ENCODE measurements at places on chromosomes 5 and 9. TPM values are rescaled to one million over a fixed set of nuclear protein-coding genes. Genes with fewer than 3 reads are reported as not detected.
A peak's percentile ranks its signal among the peaks of the same experiment; 100 is the strongest.

Gene IFNA2
- not detected for total RNA-seq

Gene CLIC3
- total RNA-seq = 0.29 TPM

Gene MARCHF11
- total RNA-seq = not detected

Gene FBLL1
- total RNA-seq = 0.39 TPM

Gene INIP
- total RNA-seq = 20.0 TPM

Gene ANKRD20A1
- total RNA-seq = 0.58 TPM

Gene ZNF454
- total RNA-seq = 1.3 TPM

Gene MTRR
- 12.5 TPM for total RNA-seq

Gene IFNA10
- total RNA-seq = not detected

Gene COX7C
- total RNA-seq = 508 TPM

Gene PCDHGC4
- total RNA-seq = 2.5 TPM

Gene EDIL3
- 29.7 TPM for total RNA-seq

Gene GALNT12
- total RNA-seq = 0.99 TPM

Gene PCDHA7
- 0.05 TPM for total RNA-seq

- no peak for DNase-seq
Measured at GRCh38 chr9:136578915-136579649, 33.2 kb upstream of the NOTCH1 start.

DNA sequence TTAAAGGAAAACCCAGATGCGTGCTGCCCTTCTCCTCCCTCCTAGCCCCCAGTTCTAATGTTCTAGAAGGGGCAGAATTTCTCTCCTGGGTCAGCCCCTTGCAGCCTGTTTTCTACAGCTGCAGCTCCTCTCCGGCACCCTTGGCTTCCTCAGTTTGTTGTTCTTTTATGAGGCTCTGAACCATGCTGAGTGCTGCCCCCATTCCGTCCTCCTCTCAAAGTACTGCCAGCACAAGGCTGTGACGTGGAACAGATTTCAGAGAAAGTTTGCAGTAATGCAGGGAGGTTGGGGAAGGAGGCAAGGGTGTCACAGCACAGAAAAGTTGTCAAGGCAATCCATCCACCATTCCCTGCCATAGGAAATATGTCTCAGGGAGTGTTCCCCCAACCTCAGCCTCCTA lies 63.3 kb downstream of the RGS3 start:
- DNase-seq = no peak

- DNase-seq = no peak
Measured at GRCh38 chr5:153168241-153168640, 322.2 kb upstream of the GRIA1 start.

DNA sequence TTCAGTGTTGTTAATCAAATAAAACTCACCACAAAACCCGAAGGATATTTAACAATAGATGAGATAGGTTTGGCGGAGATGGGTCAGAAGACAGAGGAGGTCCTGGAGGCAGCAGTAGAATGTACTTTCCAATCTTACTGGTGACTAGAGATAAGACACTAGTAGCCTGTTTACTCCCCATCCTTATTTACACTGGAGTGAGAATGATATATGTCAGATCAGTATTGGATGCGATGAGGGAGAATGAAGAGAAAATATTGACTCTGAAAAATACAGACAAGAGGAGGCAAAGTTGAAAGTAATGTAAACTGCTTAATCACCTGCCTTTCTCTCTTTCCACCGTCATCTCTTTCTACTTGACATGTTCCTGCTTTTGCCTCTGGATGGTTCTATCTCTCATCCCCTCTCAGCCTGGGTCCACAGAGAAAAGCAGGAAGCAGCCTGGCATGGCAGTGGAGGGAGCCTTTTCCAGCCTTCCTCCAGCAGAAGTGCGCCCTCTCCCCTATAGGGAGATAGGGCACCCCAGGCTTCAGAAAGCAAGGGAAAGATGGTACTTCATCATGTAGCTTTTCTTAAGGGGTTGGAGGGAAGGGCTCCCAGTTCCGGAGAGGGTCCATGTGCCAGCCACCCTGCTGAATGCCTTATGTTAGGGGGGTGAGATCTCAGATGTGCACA lies 11.1 kb downstream of the PALM2AKAP2 start:
- no peak for DNase-seq

- no peak for DNase-seq
Measured at GRCh38 chr5:178870411-178870810, 10.7 kb downstream of the ZNF354B start.

DNA sequence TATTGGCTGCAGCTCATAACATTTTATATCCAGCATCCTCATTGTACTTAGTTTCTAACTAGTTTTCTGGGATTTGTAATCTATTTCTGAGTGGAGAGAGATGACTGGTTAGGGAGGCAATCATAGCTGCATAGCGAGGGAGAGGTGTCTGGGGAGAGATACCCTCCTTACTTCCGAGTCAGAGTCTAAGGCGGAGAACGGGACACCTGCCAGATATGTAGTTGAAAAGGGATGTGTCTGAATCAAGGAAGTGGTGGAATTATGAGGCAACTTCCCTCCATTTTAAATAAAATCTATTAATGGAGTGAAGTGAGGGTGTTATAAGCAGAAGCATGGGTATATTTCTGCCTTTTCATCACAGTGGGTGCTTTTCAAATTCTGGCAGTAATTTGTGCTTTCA lies 126.5 kb downstream of the MAST4 start:
- DNase-seq = no peak

- DNase-seq = no peak
Measured at GRCh38 chr5:170327168-170327567, 29.6 kb upstream of the LCP2 start.

- no peak for DNase-seq
Measured at GRCh38 chr9:100284247-100284646, 68.5 kb downstream of the TEX10 start.

DNA sequence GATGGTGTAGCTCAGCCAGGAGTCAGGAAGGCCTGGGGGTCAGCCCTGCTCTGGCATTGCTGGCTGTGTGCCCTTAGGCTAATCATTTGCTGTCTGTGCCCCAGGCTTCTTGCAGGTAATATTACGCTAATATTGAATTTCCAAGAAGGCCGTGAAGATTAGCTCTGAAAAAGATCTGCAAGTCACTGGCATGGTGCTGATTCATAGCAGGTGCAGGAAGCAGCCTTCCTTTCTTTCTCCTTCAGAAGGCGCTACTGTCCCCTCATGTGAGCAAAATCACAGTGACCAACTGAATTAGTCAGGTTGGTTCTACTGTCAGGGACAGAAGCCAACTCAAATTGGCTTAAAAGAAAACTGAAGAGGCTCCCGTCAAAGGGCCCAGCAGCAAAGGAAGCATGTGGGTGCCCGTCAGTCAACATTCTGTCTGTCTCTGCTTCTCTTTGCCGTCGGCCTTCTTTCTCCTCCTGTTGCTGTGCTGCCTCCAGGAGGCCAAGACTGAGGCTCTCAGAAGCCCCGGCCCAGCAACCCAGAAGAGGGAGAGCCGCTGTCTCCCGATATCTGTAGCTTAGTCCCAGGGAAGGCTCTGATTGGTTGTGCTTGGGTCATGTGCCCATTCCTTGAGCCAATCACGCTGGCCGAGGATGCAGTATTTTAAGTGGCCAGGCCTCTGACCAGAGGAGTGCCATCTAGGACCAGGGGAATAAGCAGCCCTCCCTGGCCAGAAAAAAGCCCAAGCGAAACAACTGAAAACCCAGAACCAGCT lies 67.8 kb upstream of the NEURL1B start:
- no peak for DNase-seq

- DNase-seq = peak; percentile 42
Measured at GRCh38 chr9:75866273-75866871, 24.1 kb upstream of the PCSK5 start.

GRCh38 chr9:17594961-17595360 lies 16.1 kb downstream of the SH3GL2 start:
- no peak for DNase-seq

DNA sequence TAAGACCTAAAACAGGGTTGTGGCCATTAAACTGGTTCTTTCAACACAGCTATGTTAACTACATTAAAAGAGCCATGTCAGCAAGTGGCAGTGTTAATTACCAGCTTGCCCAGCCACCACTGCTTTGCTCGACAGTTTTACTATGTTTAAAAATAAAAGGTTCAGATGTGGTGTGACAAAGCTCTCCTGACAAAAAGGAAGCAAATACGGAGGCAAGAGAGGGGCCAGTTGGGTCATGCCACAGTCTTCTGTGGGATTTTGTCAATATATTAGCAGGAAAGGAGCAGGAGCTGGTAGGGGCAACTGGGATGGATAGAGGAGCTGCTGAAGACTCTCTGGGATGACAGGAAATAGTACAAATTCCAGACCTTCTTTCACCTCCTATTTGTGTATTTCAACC lies 113.5 kb upstream of the PCA3 start:
- no peak for DNase-seq

- DNase-seq = no peak
Measured at GRCh38 chr9:19451240-19452087, 42.7 kb downstream of the ACER2 start.

DNA sequence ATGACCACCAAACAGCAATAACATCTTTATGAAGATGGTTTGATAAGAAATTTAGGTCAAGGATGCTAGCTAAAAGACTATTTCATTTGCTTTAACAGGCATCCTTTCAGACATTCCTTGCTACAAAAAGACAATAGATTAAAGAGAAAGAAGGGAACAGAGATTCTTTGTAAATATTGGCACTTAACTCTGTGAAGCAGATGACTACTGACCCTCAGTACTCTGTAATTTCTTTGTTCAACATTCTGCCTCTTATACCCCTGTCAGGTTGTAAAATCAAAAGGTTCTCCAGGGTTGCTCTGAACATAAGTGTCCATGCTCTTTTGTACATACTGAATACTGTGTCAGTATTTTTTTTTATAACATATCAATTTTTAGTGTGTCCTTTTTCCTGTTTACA lies 610.6 kb upstream of the GRAMD2B start:
- DNase-seq = no peak

DNA sequence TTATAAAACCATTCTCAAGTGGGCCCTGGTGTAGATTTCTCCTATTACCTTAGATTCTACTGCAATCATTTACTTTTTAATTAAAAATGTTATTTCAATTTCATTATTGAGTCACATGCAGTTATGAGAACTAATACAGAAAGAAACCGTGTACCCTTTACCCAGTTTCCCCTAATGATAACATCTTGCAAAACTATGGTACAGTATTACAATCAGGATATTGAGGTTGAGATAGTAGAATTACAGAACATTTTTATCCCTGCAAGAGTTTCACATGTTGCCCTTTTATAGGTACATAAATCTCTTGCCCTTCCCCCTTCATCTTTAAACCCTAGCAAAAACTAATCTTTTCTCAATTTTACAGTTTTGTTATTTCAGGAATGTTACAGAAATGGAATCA lies 11.0 kb upstream of the OMD start:
- DNase-seq = no peak

- no peak for DNase-seq
Measured at GRCh38 chr9:37905776-37906175, 1.8 kb upstream of the SLC25A51 start.

DNA sequence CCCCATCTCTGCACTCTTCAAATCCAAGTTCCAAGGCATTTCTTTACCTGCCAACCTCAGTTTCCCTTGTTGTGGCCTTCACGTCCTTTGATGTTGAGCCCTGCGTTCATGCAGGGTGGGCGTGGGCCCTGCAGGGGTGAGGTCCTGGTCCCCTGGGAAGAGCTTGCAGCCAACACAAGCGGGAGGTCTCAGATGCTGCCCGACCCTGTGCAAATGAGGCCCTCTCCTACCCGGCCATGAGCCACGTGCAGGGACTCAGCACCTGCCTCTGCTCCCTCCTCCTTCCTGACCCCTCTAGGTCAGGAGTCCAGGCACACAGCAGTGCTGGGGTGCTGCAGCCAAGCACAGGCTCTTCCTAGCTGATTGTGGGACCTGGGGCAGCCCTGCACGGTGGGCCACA lies 124.5 kb downstream of the ADAMTS2 start:
- no peak for DNase-seq

DNA sequence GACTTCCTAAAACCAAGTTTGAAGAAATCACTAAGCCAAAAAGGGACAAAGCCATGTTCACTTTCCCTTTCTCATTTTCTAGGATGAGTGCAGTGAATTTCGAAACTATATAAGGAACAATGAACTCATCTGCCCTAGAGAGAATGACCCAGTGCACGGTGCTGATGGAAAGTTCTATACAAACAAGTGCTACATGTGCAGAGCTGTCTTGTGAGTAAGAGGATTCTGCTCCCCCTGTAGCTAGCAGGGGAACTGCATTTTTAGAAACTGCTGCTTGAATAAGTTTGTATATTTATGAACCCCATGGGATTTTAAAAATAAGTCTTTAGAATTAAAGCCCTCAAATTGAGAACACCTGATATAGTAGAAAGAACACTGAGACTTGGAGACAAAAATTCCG lies 42.7 kb upstream of the SPINK14 start:
- no peak for DNase-seq

DNA sequence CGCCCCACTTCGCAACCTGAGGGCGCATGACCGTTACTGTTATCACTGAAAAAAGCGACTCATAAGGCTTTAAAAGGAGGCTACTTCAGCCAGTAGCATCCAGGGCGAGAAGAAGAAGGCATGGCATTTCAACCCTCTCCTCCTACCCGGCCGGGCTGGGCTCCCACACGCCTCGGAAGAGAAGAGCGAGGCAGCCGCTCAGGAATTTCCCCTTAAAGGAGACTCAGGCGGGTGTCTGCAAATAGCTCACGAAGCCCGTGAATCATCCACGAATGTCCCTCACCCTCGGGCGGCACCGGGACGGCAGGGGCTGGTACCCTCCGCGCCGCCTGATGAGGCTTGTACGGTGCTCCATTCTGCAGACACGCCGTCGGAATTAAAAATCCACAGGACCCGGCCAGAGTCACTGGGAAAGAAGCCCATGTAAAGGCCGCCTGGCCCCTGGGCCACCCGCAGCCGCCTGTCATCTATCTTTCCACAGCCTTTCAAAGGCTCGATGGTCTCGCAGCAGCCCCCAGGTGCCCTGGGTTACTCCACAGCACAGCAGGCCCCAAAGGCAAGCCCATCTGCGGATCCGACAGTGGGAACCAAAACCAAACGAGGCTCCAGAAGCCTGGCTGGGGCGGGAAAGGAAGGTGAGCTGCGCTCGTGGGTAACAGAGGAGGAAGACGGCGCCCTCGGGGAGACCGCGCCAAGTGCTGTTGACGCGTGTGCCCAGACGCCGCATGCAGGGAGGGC lies 11.8 kb downstream of the SLC12A7 start:
- DNase-seq = no peak

- peak; percentile 89 for DNase-seq
Measured at GRCh38 chr5:95861221-95861863, 38.8 kb upstream of the GLRX start.

DNA sequence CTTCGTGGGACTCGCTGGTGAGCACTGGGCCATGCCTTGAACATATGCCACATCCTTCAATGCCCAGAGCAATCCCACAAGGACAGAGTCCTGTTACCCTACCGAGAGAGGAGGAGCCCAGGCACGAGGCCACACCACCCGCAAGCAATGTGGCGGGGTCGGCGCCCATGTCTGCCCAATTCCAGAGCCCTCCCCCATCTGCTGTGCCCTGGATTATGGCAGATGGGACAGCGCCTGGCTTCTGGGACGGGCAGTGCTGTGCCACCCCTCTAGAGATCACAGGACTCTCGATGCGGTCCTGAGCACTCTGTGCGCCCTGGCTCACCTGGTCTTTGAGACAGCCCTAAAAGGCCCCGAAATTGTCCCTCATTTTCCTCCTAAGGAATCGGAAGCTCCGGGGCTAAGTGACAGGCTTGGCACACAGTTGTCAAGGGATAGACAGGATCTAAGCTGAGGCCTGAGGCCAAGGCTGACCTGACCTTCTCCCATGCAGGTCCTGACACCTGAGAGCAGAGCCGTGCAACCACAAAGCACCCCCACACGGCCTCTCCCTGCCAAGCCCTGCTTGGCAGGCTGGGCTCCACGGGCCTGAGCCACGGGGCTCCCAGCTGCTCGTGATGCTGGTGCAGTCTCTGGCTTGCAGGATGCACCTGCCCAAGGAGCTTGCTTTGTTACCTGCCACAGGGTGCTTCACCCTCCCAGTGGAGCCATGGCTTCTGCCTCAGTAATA lies 48.8 kb downstream of the PRRT1B start:
- DNase-seq = no peak

Measured in glomerular endothelial cell (primary cell).